ENCODE measurements at places on chromosomes 6 and 20.

GRCh38 chr20:23548408-23548807 lies 19.9 kb downstream of the CST9L start:
- no peak for DNase-seq

- DNase-seq = peak; percentile 79
Observed at GRCh38 chr6:126112171-126112632, 125.9 kb downstream of the TRMT11 start.

DNA sequence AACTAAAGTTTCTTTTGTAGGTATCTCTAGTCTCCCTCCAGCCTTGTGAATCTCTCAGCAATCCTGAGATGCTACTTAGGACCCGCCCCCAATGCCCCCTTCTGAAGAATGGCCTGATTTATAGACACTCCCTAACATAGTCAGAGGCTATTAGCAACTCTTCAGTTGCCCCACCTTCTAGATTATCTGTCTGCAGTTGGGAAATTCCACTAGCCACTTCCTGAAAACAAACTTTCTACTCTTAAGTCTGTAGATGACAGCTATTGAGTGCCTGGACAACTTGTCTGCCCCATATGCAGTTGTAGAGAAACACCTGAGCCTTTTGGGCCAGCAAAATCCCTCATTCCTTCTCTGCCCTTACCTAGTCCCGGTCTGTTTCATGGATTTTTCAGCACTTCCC lies 188.2 kb upstream of the PREP start:
- no peak for DNase-seq

GRCh38 chr6:159966339-159966738 lies 2.5 kb upstream of the IGF2R start:
- no peak for DNase-seq

DNA sequence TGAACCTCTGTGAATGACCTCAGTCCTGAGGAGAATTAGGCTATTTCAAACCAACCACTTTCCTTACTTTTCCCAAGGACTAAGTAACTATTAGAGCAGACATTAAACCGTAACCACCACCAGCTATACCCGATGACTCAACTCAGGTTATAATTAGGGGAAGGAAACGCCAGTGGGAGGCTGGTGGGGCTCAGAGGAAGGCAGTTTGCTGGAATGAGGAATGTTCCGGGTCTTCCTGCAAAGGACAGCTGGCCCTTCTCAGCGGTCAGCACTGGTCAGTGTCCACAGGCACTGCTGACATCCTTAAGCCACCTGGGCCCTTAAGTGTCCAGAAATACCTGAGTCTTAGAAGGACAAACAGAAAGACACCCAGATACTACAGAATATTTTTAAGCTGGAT lies 515.2 kb downstream of the MAFB start:
- DNase-seq = no peak

- no peak for DNase-seq
Observed at GRCh38 chr6:37867756-37868446, 48.4 kb downstream of the ZFAND3 start.

DNA sequence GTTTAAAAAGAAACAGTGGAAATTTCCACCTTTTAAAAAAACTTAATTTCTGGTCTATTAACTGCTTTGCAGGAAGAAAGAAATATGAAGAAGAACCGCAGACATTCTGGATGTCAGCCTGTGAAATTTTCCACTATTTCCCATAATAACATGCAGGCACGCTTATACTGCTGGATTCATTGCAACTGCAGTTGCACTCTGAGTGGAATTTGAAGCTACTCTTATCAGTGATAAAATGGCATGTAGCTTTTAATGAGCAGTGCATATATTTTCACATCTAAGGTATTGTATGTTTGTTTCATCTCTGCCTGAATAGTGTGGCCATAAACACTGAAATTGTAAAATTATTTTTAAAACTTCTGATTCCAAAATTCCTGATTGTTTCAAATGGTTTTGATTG lies 28.2 kb downstream of the NCOA3 start:
- DNase-seq = no peak

DNA sequence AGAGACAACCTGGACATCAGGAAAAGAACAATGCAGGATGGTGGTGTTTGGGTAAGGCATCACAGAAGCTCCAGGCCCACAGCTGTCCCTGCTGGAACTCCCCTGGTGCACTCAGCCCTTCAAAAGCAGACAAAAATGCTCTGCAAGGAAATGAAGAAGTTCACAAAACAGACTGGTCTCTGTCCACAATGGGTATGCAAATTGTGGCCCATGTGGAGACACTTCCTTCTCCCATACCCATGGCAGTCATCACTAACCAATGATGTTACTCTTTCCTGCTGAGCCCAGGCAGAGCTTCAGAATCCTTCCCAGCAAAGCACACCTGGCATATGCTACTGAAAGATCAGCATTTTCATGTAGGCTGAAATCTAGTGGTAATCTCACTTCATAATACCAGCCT lies 42.6 kb upstream of the PXDC1 start:
- no peak for DNase-seq

GRCh38 chr20:51482836-51483473 lies 59.6 kb downstream of the NFATC2 start:
- no peak for DNase-seq

DNA sequence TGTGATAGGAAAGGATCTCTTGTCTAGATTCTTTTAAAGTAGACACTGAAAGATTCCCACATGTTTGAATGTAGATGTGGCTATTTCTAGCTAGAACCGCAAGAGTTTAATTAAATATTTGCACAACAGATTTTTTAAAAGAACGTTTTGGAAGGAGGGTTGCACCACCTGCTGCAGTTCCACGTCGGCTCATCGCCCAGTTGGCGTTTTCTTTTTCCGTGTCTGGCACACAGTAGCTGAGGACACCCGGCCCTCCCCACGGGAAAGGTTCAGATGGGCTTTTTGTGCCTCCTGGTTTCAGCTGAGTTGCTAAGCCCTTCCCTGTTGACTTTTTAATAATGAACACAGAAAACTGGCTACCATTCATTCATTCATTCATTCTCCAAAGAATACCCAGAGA lies 41.8 kb upstream of the DOK5 start:
- DNase-seq = peak; percentile 39

DNA sequence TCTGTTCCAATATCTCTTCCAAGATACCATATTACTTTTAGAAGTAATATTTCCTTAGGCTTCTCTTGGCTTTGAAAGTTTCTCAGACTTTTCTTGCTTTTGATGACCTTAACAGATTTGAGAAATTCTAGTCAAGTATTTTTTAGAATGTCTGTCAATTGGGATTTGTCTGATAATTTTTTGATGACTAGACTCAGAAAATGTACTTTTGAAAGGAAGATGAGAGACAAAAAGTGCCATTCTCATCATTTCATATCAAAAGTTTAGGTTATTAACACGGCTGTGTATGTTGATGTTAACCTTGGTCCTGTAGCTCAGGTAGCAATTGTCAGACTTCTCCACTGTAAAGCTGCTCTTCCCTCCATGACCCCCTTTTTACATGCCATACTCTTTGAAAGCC lies 651.5 kb downstream of the EYS start:
- no peak for DNase-seq

DNA sequence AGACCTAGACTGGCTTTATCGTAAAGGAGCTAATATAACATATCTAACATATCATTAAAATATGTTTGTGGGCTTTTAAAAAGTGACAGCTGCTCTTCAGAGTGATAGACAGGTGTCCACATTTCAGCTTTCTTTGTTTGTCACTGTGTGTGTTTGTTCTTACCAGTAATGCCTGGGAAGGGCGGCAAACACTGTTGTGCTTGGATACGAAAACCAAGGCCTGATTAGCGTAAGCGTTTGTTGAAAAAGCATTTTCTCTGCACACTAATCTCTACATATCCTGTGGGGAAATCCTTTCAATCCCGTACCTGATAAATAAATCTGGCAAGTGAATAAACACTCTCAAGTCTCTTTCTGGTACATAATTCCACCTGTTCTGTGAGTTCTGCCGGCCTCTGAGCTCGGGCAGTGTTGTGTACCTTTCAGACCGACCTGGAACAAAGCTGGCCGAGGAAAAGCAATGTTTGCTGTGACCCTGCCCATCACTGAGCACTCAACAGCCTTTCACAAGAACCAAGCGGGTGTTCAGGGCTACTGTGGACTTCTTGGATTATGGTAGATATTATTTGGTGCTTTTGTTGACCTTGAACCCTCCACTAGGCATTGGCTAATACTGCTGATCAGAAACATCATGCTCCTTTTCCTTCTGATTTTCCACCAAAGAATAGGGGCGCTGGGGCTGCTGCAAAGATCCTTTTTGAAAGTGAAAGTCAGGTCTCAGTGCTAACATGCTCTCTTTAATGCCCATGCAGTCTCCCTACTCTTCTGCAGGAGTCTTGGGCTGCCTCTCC lies 100.4 kb downstream of the CD83 start:
- DNase-seq = no peak

GRCh38 chr6:20569000-20569610 lies 34.8 kb downstream of the CDKAL1 start:
- peak; percentile 68 for DNase-seq

DNA sequence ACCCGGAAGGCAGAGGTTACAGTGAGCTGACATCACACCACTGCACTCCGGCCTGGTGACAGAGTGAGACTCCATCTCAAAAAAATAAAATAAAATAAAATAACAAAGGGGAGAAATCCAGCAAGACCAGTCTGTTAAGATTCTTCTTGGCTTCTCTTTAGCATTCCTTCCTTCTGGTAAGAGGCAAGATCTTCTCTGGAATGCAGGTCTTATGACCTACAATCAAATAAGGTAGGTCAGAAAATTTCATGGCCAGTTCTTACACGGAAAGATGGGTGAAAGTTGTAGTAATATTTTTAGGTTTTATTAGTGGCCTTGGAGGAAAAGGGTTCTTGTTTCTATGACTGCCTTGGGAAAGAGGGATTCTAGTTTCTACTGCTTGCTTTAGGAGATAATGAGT lies 180.9 kb downstream of the FUT9 start:
- DNase-seq = no peak

DNA sequence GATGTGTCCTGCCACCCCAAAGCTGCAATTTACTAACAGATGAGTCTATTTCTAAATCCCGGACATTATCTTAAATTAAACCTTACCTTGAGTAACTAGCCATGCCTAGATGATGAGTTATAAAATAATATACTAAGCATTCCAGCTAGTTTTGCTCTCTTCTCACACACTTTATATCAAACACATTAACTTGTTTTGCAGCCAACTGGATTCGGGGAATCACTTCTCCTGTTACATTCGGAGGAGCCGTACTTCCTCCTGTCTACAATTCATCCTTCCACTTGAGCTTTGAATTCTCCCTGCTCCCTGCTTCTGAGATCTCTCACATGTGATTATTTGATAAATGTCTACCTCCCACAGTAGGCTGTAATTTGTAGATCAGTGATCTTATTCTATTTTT lies 420.1 kb downstream of the GJA1 start:
- no peak for DNase-seq

DNA sequence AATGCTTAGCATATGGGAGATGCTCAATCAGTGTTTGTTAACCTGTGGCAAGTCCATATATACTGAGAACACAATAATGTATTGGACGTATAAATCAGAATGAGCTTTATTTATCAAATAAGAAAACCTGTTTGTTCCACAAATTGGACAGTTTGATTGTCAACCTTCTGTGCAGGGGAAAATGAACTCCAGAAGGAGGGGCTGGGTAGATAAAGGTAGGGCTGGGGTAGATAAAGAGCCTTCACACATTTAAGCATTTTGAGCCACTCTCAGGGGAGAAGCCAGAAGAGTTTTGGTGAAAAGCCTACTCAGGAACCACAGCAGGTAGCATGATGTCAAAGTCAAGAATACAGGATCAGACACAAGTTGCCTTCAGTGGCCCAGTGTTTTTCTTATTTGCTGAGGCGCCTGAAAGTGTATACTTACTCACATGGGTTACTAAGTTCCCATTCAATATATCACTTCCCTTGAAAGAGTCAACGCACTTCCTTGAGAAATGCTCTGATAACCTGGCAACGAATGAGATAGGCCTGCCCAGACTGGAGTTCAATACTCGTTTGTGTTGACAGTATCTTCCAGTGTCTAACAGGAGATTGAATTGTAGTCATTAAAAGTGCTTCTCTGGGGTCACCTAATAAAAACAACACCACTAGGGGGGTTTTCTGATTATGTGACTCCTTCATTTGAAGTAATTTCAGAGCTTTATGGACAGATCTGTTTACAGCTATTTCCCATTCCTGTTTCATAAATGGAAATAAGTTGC lies 263.9 kb upstream of the CITED2 start:
- DNase-seq = no peak

GRCh38 chr6:148509800-148510581 lies 167.4 kb downstream of the SASH1 start:
- DNase-seq = peak; percentile 75

DNA sequence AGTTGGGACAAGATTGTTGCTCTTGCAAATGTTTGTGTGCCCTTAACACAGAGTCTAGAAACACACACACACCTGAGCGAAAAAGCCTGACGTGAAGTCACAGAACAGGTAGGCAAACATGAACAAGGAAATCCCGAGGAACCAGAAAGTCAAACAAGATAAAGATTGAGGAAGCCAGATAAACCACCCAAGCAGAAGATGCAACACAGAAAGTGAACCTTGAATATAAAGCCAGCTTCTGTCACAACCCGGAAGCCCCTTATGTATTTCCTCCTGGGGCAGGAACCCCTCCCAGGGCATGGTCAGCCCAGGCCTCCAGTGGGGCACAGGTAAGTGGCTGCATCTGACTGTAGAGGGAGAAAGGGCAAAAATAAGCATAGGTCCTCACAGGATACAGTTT lies 158.2 kb upstream of the SUPT3H start:
- no peak for DNase-seq

DNA sequence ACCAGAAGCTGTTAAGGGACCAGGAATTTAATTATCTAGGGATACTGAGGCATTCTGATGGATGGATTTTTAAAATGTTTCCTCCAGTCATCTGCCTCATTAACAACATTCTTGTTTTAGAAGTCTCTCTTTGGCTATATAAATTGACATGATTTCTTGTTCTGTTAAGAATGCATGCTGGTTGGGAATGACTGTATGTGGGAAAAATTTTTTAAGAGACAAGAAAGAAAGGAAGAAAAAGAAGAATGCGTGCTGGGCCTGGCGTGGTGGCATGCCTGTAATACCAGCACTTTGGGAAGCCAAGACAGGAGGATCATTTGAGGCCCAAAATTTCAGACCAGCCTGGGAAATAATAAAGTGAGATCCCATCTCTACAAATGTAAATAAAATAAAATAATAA lies 203.6 kb downstream of the GJA1 start:
- no peak for DNase-seq
